ENCODE measurements at places on chromosomes 4 and X.
A peak's percentile ranks its signal among the peaks of the same experiment; 100 is the strongest.

GRCh38 chrX:111039606-111040005 is 56.4 kb upstream of the PAK3 start:
- DNase-seq: no peak

DNA sequence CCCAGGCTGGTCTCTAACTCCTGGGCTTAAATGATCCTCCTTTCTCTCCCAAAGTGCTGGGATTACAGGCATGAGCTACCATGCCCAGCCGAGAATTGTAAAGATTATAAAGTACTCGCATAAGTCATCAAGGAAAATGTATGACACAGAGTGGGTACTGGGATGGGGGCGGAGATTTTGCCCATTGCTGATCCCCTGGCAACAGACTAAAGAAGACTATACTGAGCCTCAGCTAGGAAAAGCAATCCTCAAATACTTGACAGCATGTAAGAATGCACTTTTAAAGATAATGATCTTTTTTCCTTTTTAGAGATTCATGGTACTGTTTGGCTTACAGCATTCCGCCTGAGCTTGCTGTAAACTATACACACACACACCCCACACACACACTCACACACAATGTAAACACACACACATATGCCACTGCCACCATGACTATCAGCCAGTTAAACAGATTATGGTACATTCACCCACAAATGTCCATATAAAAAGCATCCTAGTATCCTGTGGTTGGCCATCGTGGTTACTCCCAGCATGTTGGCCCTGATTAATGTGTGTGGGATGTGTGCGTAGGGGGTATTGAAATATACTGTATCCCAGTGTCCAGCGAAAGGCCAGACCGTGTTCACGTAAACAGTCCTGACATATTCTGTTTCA is 113.0 kb downstream of the AMELX start:
- no peak for DNase-seq

DNA sequence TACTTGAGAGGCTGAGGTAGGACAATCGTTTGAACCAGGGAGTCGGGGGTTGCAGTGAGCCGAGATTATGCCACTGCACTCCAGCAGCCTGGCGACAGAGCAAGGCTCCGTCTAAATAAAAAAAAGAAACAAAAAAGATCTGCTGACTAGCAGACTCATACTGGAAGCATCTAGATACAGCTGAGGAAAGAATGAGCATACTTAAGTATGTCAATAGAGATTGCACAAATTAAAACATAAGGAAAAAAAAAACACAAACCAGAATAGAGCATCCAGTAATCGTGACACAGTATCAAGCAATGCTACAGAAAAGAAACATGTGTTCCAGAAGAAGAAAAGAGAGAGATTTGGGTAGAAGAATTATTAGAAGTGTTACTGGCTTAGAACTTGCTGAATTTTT is 105.5 kb upstream of the SPOCK3 start:
- DNase-seq: no peak

DNA sequence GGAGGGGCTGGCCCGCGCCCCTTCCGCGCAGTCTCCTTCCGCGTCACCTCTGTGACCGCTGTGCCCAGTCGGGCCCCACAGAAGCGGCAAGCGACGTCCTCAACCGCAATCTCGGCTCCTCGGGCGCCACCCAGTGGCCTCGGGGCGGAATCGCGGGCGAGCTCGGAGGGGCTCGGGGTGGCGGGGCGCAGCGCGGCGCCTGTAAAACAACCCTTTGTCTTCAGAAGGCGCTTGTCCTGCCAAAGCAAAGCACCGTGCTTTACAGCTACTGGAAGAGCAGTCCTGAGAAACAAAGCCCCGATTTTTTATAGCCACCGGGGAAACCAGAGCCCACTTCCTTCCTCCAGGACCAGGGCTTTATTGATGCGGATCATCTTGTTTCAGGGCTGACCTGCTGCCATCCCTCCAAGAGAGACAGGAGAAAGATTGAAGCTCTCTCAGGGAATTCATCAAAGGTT is 37.3 kb upstream of the CDKN2AIP start:
- DNase-seq: peak; percentile 96

GRCh38 chr4:15320121-15320678 is 107.6 kb upstream of the C1QTNF7 start:
- no peak for DNase-seq

DNA sequence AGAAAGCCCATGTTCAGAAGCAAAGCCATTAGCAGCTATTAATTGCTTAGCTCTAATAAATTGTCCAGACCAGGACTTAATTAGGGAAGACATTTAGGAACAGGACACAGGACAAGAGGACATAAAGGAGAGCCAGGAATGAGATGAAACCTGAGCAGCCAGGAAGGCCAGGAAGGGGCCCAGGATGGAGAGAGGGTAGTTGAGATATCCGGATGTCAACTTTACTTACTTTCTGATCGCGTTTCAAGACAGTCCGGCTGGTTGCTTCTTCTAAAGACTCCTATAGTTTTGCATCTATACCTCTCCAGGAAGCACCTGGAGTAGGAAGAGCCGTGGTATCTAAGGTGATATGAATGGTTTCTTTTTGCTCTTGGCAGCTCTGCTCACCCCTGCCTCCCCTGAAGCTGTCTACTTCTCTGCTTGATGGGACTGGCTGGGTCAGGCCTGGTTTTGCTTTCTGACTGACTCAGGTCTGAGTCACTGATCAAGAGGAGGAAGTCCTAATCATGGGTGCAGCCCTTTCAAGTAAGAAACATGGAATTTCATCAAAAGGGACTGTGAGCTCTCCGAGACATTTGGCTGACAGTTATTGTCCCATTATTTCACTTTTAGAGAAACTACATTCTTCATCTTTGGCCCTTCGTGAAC is 733.3 kb downstream of the RPA4 start:
- no peak for DNase-seq

DNA sequence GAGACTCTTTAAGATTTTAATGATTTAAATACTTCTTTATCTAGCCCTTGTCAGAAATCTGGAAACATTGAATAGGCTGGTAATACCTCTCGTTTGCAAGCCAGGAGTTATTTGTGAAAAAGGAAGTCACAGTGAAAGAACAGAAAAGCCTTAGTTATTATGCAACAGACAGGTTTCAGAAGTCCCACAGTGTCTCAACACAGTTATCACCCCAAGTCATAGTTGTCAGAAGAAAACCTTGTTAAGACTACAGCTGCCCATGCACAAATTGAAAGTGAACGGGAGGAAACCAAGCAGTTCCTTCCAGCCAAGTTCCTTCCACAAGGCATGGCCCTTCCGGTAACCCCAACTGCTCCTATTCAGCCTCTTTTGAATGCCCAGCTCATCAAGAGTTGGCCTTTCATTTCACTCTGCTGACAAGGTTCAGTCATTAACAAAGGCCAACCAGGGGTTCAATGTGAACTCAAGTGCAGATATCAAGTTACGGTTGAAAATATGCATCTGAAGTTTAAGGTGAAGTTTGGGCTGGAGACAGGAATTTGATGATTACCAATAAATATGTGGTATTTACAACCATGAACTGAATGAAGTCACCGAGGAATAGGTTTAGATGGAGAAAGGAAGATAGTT is 15.6 kb downstream of the ALPK1 start:
- peak; percentile 51 for DNase-seq

DNA sequence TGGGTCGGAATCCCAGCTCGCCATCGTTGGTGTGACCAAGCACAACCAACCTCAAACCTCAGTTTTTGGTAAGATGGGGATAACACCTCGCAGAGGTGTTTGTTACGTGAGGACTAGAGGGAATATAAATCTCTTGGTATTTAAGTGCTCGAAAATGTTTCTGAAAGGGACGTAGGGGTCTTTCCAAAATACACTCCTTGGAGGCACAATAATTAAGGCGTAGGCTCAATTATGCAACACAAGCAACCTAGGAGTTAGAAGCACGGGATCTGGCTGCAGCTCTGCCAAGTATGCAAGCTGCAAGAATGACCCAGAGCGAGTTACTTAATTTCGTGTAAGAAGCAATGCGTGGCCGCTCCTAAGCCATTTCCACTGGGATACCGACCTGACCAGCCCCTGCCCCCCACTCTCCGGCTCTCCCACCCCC is 552 bp downstream of the ADH5 start:
- DNase-seq: peak; percentile 45

- DNase-seq: no peak
Measured at GRCh38 chr4:7390906-7391636, 43.7 kb downstream of the PSAPL1 start.

GRCh38 chrX:71664889-71665491 is 2.4 kb upstream of the LOC101059915 start:
- no peak for DNase-seq

DNA sequence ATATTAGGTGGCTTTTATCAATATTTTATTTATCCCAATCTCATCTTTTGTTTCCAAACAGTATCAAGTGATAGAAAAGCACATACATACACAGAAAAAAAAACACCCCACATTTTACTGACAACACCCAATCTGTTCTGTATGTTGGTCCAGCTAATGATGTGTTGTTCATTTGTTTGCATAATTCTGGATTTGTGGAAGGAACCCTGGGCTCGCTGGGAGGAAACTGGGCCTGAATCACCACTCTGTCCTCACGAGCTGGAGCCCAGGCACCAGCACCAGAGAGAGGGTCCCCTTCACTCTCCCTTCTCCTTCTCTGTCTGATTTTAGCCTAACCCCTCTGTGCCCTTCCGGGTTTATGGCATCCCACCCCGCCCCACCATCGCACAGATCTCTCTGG is 79.8 kb downstream of the PSAPL1 start:
- no peak for DNase-seq

DNA sequence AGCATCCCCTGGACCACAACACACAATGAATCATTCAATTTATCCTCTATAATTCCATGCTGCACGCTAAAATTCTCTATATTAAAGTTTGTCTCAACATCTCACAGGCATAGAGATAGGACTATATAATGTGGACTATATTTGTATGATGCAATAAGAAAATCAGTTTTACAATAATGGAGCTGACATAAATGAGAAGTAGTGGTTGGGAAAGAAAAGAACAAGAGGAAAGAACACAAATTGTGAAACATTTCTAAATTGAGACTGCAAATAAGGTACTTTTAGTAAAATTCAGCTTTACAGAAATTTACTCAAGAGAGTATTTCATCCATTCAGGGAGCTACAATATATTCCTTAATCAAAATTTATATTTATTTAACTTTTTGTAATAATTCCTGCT is 120.4 kb downstream of the ARAP2 start:
- DNase-seq: no peak

DNA sequence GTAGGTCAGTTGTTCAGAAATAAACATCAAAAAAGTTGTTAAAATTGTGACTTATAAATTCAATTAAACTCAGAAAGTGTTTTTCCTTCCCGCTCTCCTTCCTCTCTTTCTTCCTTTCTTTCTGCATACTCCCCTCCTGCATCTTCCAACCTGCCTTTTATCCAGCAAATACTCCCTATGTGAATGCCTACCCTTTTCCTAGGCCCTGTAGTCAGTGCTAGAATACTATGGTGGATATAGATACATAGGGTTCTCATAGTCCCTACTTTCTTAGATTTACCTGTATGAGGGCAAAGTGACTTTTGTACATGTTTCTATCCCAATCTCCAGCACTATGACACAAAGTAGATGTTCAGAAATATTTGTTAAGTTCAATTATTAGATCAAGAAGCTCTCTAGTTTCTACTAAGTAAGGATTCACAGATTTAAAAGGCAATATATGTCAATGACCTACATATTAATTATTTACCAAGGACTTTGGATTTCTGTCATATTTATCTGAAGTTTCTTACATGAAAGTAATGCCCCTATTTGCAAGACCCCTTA is 732 bp downstream of the SULT1E1 start:
- no peak for DNase-seq

GRCh38 chr4:130468340-130468739 is 1372.4 kb downstream of the C4orf33 start:
- DNase-seq: no peak

DNA sequence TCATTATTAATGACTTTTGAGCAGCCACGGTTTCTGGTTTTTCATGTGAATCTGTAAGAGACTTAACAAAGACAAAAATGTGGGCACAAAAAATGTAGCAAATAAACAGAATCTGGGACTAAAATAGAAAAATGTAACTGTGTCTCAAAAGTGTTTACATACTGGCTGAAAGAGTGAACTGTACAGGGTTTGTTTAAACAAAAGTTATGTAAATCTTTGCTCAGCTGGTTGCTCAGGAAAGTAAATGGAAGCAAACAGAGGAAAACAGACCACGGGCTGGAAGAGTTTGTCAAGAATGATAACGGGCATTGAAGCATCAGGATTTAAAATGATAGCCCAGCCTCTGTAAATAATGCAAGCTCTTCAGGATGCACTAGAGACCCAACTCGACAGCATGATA is 921.8 kb upstream of the FTHL17 start:
- DNase-seq: no peak

DNA sequence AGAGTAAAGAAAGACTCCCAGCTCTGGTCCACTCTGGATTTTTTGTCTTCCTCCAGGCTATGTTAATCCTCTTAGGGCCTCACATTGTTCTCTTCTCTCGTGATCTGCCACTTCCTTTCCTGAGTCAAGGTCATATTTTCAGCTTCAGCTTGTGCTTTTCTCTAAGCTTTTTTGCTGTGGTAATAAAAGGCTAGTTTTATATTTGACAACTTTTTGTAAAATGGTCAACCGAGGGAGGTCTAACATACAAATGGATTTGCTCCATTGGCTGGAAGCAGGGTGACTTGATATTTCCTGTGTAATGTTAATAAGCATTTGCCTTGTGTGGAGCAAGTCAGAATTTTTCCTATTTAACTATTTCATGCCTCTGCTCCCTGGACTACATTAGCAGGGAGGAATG is 239.7 kb downstream of the RAB28 start:
- no peak for DNase-seq

DNA sequence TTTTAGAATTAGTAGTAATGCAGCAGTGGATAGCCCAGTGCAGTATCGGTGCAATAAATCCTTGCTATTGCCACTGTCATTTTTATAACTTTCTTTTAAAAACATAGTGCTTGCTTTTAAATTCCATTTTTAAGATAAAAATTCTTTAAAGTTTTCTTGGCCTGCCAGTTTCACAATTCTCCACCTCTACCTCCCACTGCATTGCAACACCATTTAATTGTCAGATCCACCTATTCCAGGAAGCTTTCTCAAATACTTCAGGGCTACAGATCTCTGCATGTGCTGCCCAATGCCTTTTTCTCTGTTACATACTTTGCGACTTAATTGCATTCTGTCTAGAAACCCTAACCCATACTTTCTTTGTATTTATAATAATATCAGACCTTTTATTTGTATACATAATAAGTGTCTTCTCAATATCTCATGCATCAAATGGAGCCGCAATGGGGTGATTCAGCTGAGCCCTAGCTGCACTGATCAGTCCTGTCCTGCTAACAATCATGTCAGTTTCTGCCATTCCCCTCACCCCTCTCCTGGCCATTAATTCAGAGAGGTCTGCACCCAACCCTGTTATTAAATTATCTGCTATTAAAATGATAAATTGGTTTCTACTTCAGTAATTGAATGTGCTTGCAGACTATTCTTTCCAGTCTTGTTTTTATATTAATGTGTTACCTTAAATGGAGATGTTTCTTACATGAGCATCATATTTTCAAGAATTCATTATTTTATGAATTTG is 193.1 kb downstream of the SLIT2 start:
- no peak for DNase-seq

GRCh38 chrX:48496660-48497059 is 12.1 kb upstream of the PORCN start:
- DNase-seq: no peak

Data from KBM-7 (cell line).